Esophagus mucosa (tissue), 1 donor: ENCODE measurements at places on chromosomes 11 and 22. TPM values are rescaled to one million over a fixed set of nuclear protein-coding genes. Genes with fewer than 3 reads are reported as not detected.
A peak's percentile ranks its signal among the peaks of the same experiment; 100 is the strongest.

- no peak for ATAC-seq
These were observed 104.7 kb downstream of the TBC1D22A start for GRCh38 chr22:46867106-46867505.

DNA sequence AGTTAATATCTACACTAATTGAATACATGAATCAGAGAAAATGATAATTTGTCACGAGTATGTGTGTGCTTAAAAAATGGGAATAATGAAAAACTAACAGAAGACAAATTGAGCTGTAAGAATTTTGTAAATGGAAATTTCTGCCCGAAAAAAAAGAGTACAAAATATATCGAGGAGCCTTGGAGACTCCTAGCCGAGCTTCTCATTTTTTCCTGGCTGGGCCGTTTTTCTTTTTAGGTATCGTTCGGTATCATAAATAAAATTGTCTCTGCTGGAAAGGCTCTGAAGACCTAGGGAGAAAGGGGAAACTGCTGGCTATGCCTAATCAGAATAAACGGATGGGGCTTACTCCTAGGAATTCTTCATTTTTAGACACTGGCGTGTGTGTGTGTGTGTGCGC is 227.2 kb upstream of the RAG2 start:
- no peak for ATAC-seq

- ATAC-seq: no peak
These were observed 24.2 kb downstream of the PARVG start for GRCh38 chr22:44204739-44205515.

- no peak for ATAC-seq
These were observed 90.7 kb downstream of the MPPED2 start for GRCh38 chr11:30495437-30495836.

DNA sequence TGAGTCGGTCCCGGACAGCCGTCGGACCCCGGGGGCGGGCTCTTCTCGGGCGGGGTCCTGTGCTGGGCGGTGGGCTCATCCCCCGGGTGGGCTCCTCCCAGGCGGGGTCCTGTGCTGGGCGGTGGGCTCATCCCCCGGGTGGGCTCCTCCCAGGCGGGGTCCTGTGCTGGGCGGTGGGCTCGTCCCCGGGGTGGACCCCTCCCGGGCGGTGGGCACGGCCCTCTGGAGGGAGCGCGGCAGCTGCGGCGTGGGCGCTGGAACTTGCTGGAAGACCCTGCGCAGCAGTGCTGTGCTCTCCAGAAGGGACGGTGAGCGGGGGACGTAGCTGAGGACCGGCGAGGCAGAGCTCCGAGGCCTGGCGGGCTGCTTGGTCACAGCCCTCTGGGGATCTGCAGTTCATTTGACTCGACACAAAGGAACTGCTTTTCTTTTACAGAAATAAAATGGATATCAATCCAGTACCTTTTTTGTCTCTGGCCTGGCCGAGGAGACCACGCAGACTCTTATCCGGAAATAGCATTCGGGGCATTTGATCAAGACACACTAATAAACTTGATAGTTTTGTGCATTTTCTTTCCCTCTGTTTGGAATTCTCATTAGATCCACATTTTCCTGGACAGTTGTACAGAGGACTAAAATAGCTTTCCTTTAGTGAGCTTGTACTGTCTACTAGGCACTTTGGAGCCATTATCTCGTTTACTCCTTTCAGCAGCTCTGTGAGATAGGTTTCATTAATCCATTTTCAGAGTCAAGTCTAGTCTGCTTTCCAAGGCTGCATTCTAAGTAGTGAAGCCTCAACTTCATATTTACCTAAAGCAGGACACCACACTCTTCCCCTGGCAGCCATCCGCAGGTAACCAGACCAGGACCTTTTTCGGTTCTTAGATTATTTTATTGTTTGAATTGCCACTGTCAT is 812 bp downstream of the JAM3 start:
- ATAC-seq: peak; percentile 42

DNA sequence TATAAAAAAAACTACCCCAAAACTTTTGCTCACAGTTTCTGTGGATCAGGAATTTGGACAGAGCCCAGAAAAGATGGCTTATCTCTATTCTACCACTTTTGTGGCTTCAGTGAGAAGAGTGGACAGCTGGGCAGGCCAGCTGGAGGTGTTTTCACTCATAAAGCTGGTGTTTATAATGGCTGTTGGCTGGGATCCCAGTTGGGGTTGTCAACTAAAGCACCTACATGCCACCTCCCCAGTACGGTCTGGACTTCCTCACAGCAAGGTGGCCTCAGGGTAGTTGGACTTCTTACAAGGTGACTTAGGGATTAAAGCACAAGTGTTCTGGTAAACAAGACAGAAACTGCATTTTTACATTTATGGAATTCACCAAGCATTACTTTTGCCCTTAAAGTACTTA is 171.0 kb downstream of the NELL1 start:
- no peak for ATAC-seq

Gene EHBP1L1
- total RNA-seq: 52.6 TPM

Gene SPTBN2
- 138 TPM for total RNA-seq

Gene OSBP
- 24.0 TPM for total RNA-seq

Gene KRTAP5-7
- 0.16 TPM for total RNA-seq

Gene PDGFD
- 0.76 TPM for total RNA-seq

Gene MS4A14
- 0.08 TPM for total RNA-seq
